ENCODE measurements at places on chromosomes 2 and 18.

DNA sequence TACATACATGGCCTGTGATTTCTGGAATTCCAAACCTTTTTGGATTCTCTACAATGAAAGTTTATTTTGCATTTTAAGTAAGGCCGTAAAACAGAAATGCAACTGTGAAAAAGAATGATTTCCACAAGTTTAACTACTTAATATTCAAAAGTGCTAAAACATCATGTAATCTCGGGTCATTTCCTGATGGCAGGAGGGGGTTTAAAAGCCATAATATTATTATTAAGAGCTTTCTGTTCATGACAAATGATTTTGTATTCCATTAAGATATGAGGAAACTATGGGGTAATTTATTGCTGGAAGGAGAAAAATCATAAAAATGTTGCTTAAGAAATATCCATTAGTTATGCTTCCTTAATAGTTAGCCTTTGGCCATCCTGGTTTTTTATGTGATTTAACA lies 65.7 kb downstream of the COL4A3 start:
- DNase-seq, result no peak

- peak; percentile 22 for DNase-seq
These were observed 217.8 kb upstream of the ARL4C start for GRCh38 chr2:234714711-234715110.

DNA sequence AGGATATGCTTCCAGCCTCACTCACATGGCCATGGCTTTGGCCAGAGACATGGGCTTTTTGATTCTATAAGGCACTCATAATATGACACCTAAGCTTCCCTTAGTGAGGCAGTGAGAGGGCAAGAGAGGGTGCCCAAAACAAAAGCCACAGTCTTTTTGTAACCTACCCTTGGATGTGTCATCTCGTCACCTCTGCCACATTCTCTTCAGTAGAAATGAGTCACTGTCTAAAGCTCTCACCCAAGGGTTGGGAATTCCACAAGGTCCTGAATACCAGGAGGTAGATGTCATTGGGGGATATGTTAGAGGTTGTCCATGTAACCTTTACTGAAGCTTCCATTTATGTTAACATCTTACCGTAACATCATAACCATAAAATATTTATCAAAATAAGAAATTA lies 108.4 kb downstream of the ALMS1 start:
- no peak for DNase-seq

DNA sequence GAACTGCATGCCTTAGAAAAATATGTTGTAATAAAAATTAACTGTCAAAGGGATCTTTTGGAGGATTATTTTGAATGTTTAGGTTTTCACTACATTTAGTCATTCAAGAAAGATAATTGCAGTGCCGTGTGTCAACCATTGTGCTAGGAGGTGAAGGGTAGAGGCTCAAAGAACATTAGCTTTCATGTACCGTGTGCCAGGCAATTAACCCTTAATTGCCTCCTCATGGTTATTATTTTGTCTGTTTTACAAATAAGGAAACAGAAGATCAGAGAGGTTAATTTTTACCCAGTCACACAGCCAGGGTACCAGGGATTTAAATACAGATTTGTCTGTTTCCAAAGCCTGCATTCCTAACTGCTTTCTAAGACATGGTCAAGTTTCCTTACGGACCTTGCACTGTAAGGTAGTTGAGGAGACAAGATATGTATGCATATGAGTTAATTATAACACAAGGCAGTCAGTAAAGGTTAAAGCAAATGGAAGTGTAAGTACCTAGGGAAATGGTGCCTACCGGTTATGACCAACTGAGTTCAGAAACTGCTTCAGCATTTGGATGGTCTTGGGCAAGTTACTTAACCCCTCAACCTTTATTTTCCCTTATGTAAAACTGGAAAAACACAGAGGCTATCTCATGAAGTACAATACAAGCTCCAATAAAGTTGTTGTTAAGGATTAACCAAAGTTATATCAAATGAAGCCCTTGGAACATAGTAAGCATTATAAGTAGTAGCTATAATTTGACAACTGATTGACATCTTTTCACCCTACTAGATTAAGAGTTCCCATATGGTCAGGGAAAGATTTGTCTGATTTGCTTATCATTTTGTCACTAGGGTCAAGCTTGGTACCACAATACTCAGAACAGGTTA lies 434.9 kb downstream of the MBD2 start:
- no peak for DNase-seq

DNA sequence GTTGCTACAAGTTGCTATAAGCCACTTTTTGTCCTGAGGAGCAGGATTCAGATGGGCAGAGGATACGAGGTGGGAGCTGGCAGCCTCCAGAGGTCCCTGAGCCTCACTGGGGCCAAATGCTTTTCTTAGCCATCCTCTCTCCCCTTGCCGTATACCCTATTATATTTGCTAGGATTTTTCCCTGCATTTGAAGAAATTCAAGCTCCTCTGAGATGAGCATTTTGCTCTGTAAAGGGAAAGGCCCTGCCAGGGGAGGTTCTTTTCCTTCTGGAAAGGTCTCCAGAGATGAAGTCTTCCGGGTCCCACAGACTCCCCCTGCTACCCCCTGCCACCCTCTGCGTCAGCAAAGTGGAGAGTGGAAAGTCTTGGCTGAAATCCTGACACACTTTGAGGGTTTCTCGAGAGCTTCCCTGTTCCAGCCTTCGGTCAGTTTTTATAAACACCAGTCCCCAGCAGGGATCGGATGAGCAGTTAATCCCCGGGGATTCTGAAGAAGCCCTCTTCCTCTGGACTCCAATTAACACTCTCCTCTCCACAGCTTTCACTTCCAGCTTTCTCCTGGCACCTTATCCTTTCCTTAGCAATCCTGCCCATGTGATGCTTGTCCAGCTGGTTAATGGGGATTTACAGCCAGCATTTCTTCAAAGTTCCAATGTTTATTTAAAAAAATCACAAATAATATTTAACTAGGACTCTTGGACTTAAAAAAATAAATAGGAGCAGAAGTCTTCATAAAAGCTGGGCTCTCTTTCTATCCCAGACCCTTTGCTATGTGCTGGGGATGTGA lies 13.1 kb downstream of the CYRIA start:
- DNase-seq, result no peak

GRCh38 chr2:135744760-135745314 lies 3.2 kb downstream of the UBXN4 start:
- peak; percentile 56 for DNase-seq

GRCh38 chr18:21049306-21049705 lies 62.3 kb downstream of the ROCK1 start:
- DNase-seq, result no peak

DNA sequence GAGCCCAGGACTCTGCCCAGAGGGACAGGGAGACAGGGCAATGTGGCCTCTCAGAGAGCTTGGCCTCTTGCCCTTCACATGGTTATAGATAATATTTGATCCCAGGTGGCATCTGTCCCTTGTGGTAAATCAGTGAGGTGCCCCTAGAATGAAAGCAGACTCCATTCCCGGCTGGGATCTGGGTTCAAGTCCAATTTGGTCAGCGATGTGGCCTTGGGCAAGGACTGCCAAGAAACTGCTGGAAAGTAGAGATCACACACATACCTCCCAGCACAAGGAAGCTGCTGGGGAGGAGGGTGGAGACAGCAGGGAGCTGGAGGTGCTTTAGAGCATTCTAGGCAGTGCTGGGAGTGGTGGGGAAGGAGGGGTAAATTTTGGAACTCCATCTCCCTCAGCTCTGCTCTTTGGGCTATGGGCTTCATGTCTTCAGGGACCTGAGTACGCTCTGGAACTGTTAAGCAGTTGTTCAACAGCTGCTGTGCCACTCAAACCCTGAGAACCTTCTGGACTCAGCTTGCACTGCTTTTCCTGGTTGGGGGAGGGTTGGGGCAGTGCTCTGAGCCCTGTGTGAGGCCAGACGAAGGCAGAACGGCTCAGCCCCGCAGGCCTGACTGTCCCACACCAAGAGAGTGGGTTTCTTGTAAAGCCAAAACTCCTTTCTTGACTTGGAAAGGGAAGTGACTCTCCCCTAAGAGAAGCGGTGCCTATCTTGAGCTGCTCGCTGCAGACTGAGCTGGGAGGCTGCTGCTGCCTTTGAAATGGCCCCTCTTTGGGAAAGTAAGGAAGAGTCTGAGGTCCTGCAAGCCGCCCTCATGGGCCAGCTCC lies 23.0 kb downstream of the INPP5D start:
- no peak for DNase-seq

DNA sequence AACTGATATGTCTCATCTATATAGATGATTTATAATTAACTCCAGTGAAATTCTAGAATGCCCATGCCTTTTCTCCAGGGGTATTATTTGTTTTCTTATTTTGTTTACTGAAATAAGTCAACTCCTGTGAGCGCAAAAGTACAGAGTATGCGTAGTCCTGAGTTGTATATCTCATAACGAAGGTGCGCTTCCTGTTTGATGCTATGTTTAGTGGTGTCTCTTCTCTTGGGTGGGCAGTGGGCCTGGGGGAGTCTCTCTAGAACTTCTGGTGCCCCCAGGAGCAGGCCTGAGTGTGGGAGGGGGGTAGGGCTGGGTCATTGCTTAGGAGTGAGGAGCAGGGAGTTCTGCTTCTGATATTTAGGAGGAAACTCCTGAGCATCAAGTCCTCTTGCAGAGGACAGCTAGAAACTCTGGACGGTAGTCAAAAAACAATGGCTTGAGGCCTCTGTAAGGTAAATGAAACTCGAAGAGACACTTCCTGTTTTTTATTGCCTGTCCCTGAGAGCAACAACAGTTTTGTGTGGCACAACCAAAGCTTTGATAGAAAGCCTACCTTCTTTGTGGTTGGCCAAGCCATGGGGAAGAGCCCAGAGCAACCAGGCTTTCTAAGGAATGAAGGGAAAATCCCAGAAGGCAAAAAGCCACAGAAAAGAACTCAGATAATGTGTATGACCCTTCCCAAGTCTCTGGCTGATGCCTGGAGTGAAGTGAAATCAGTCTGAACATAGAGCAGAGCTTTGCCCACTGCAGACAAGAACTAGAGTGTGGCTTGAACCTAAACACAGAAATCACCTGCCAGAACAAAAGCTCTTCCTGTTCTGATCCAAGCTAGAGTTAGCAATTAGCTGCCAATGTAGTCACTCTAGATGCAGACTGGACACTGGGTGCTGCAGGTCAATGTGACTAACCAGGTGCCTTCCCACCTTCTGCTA lies 8.5 kb upstream of the SP140L start:
- no peak for DNase-seq

DNA sequence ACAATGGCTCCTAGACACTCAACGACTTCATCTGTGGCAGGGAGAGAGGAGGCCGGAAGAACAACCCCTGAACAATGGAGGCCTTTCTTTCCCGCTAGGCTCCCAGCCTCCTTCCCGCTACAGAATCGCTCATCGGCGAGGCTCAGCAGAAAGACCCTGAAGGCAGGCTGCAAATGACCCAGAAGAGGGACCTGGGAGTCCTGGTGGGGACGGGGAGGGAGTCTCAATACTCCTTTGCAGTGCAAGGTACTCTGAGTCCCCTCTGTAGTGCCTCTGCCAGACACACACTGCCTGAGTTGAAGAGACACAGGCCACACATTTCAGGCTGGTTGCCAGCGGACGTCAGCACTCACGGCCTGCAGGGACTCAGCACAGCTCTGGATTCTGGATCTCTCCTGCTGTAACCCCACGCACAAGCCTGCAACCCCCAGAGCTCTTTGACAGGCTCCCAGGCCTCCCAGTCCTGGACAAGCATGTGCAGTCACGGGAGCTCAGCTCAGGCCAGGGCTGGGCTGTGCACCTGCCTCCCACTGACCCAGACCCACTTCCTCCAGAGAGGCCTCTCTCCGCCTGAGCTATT lies 6.1 kb downstream of the GPR17 start:
- DNase-seq, result no peak

- DNase-seq, result peak; percentile 31
These were observed 82.6 kb downstream of the HDAC4 start for GRCh38 chr2:239318151-239318611.

DNA sequence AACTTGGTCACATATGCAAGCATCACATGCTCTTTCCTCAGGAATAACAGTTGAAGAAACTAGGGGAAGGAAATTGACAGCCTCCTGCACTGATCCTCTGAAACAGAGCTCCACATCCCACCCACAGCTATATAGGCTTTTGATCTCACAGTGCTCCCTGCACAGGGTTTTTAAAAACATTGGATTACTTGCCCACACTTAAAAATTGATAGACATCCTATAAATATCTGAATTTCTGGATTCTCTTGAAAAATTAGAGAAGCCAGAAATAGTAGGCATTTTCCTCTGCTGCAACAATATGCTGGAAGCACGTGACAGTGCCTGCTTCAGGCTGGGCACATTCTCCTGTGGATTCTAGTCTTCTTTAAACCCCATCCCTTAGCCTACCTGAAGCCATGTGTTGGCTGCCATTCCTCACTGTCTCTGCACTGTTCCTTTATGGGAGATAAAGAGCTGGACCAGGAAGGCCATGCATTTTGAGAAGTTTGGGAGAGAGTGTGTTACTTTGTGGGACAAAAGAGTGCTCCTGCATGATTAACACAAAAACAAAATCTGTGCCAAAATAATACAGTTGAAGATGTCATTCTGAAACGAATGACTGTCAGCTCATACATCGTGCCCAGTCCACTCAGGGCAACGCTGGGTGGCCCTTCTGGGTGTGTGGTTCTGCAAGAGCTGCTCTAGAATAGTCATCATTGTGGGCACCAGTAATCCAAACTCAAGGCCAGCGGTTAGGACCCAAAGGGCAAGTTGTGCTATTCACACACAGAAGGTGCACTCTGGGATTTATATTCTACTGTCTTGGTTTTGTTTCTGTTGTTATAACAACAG lies 59.8 kb downstream of the GYPC start:
- peak; percentile 8 for DNase-seq

- DNase-seq, result no peak
These were observed 405.3 kb downstream of the STK39 start for GRCh38 chr2:167842047-167842446.

DNA sequence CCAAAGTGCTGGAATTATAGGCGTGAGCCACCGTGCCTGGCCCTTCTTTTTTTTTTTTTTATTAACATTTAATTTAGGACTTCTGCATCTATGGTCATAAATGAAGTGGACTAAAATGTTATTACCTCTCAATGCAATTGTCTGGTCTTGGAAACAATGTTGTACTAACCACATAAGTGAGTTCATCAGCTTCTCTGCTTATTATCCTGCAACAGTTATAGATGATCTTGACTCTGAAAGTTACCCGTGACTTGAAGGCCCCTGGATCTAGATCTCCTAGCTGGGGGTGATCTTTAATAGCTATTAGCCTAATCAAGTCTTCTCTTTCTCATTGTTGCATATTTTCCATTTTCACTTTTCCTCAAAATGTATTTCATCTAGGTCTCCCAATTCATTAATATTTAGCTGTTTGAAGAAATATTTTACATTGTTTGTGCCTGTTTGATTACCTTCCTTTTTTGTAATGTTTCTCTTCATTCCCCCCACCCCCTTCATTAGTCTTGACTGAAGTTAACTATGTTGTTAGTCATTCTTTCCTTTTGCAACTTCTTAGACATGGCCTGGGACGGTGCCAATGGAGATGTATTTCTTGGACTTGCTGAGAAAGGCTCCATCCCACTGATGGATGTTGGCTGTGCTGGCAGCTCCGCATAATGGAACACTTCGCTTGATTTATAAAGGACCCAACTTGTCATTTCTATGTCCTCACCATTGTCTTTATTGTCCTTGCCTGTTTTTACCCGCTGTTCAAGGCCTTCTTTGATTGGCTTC lies 141.6 kb upstream of the RIOK3 start:
- DNase-seq, result no peak

GRCh38 chr2:189024901-189025618 lies 50.9 kb downstream of the COL3A1 start:
- no peak for DNase-seq

- no peak for DNase-seq
These were observed 341.6 kb upstream of the CDH7 start for GRCh38 chr18:65409261-65409660.

- DNase-seq, result no peak
These were observed 81.8 kb downstream of the SOS1 start for GRCh38 chr2:39039072-39039471.
